ENCODE measurements at places on chromosomes 11 and 22.

- DNase-seq, result no peak
Observed at GRCh38 chr11:95736809-95737208, 52.8 kb downstream of the FAM76B start.

DNA sequence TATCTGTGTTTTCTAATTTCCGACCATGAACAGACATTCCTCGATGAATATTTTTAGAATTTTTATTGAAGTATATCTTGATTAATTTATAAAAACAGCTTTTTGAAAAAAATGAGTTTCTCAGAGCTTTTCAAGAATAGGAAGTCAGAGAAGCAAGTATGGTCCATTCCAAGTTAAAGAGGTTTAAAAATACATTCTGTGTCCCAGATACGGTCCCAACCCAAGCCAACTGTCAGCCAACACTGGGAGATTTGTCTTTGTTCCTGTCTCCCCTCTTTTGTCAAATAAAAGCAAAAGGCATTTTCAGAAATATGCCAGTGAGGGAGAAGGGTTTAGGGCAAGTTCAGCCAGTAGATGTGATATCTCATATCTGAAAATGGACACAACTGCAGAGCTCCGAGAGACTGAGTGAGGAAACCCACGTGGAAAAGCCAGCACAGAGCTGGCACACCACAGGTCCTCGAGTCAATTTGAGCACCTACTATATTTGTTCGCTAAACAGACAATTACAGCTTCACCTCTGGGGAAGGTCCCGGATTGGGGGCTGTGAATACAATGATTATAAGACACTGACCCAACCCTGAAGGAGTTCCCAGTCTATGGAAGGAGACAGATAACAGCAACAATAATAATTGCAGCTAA is 59.8 kb downstream of the C11orf91 start:
- no peak for DNase-seq

- DNase-seq, result no peak
Observed at GRCh38 chr11:32435152-32435480, 223 bp downstream of the WT1 start.

DNA sequence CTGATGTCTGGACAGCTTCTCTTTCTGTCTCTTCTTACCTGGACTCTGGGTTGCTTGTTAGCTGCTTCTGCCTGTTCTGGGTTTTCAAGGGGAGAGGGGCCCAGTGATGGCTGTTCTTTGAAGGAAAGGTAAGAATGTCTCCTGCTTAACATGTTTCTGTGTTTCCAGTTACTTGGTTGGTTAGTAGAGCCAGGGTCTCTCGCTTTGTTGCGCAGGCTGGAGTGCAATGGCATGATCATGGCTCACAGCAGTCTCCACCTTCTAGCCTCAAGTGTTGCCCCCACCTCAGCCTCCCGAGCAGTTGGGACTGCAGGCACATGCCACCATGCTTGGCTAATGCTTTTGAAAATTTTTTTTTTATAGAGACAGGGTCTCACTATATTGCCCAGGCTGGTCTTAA is 126.6 kb downstream of the BCR start:
- DNase-seq, result no peak

DNA sequence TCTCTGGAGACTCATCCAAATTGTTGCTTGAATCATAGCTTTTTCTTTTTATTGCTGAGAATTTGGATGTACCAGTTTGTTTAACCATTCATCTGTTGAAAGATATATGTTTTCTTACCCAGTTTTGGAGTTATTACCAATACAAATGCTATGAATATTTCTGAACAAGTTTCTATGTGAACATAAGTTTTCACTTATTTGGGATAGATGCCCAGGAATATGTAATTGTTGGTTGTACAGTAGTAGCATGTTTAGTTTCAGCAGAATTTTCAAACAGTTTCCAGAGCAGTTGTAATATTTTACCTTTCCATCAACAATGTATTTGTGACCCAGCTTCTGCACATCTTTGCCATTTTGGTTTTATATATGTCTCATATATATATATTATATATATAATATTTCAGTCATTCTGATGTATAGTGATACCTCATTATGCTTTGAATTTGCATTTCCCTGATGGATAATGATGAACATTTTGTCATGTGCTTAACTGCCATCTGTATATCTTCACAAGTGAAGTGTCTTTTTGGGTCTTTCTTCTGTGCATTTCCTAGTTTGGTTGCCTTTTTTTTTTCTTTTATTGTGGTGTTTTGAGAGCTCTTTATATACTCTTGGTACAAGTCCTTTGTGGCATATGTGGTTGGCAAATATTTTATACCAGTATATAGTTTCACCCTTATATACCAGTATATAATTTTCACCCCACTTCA is 118.8 kb downstream of the LUZP2 start:
- no peak for DNase-seq

DNA sequence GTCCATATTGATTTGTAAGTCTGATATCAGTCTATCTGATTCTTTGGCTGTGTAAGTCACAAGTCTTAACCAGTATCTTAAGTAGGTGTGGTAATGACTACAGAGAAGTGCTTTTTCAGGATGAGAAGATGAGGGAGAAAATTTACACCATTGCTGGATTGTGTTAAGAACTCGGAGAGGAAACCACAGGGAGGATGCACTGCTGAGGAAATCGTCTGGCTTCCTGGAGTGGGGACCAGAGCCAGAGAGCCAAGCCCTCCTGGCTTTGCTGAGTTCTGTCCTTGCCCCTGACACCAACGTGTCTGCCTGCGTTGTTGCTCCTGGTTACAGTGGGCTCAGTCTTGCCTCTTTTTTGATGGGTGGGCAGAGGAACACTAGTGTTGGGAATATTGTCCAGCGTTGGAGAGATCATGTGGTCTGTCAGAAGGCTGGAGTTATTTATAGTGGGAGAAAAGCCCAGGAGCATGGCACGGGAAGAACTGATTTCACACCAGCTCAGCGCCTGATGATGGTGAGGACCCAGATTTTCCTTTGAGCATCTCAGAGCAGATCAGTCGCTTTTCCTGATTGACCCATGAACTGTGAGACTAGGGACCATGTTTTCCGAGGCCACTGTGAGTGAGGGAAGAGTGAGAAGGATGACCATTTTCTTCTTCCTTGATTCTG is 29.6 kb downstream of the MARK2 start:
- DNase-seq, result no peak
